ENCODE measurements at places on chromosomes 3 and 15.

GRCh38 chr3:46955801-46956259 is 20.7 kb downstream of the CCDC12 start:
- no peak for DNase-seq

DNA sequence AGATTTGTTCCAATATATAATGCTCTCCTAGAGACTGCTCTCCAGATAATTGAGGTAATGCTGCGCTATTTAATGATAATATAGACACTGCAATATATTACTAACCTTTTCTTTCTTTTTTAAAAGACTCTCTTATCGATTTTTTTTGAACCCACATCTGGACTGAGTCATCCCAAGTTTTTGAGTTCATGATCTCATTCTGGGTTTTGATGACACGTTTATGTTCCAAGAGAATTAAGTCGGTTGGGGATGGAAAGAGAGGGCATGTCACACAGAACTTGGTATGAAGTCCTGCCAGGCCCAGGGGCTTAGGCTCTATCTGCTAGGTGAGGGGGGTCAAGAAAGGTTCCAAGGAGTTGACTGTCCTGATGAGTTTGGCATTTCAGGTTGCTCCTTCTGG is 431.1 kb downstream of the MFSD1 start:
- DNase-seq: no peak

GRCh38 chr3:123153125-123154019 is 48.4 kb upstream of the SEC22A start:
- DNase-seq: no peak

DNA sequence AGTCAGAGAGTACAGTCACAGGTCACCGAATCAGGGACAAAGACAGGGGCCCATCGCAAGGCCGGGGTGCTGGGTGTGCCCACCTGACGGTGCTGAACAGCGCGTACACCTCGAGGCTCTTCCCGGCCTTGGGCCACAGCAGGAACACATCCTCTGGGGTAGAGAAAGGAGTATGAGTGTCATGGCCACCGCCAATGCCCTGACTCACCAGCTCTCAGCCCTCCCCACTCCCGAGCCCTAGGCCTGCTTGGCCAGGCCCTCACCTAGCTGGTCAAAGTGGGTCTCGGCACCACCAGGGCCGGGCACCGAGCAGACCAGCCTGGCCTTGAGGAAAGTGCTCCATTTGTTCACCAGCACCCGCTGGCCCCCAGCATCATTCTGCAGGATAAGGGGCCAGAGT is 4.2 kb downstream of the SEMA3G start:
- no peak for DNase-seq

DNA sequence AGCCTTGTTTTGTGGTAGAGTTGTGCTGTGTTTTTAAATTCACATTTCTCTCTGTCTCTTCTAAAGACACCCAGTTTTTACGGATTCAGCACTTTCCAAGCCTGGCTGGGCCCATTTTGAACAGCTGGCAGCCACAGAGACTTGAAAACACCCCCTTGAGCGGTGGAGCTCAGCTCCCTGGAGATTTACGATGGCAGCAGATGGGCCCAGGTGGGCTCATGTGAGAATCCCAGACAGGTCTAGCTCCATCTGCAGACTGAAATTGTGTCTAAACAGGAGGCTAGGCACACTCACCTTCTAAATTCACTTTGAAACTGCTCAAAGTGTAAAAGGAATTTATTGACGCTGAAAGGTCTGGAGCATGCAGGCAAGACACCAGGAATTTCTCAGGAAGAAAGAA is 232.0 kb upstream of the HES1 start:
- no peak for DNase-seq

GRCh38 chr3:178223876-178224275 is 312.4 kb upstream of the KCNMB2 start:
- DNase-seq: no peak

DNA sequence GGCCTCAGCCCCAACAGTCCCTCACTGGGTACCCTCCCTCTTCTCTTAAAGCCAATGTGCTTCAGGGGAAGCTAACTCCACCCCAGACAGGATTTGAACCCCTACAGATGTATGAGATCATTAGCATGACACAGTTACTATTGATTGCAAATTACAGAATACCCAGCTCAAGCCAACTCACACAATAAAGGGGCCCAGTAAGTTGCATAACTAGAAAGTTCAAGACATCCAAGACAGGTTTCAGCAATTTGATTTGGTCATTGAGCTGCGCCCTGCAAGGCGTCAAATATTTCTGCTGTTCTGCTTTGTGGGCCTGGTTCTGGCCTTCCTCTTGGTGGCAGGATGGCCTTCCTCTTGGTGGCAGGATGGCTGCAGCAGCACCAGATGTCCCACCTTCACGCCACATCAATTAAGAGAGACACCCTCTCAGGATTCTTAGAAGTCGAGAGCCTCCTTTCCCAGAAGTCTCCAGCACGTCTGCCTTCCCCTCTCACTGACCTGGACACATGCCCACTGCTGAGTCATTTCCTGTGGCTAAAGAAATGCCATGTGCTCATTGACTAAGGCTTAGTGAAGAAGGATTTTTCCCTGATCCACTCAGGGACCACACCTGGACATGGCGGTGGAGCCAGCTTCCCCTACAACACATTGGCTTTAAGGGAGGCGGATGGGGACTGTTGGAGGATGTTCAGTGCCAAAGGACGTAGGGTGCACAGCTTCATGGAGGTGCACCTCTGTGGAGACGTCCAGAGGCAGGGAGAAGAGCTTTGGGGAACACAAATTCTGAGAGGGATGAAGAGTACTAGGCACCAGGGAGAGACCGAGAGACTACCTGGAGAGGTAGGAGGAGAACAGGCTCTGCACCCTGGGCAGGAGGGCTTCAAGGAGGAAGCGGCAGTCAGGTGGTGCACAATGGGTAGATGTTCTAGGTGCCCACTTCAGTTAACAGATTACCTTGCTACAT is 49.1 kb downstream of the DNASE1L3 start:
- peak; percentile 94 for DNase-seq

DNA sequence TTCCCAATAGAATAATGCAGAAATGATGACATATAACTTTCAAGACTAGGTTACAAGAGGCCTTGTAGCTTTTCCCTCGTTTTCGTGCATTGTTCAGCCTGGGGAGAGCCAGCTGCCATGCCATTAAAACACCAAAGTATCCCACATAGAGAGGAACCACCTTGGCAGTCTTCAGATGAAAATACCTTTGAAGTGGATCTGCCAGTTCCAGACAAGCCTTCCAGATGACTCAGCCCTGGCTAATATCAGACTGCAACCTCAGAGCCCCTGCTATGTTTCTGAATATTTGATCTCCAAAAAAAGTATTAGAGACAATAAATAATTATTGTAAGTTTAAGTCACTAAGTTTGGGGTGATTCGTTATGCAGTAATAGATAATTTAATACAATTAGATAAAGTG is 294.3 kb upstream of the GBE1 start:
- DNase-seq: no peak

DNA sequence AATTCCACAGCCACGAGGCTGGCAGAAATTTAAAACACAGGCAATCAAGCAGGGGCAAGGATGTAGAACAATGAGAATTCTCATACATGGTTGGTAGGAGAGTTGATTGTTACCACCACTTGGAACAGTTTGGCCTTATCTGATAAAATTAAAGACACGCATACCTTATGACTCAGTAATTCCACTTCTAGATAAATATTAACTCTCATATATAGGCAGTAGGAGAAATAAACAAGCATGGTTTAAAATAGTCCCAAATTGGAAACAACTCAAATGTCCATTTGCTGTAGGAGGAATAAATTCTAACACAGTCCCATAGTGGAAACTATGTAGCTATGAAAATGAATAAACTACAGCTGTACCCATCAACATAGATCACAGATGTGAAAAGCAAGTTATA is 42.3 kb upstream of the USP3 start:
- DNase-seq: peak; percentile 68

DNA sequence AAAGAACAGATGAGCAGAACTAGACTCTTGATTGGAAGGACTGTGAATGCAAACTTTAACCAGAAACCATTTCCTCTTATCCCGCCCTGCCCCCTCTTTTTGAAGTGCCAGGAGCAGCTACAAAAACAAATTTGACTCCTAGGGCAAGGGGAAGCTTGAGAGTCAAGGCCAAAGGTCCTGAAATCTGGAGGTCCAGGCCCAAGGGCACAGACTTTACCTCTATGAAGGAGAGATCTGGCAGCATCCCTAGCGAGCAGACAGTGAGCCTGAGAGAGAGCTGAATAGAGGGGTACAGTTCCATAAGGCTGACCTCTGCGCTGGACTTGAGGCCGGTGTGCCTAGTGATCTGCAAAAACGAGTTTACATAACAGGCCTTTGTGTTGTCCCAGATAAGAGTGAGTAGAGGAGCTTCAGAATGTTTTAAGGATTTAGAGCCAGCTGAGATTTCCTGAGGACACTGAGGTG is 5.1 kb downstream of the RAB43 start:
- DNase-seq: no peak

DNA sequence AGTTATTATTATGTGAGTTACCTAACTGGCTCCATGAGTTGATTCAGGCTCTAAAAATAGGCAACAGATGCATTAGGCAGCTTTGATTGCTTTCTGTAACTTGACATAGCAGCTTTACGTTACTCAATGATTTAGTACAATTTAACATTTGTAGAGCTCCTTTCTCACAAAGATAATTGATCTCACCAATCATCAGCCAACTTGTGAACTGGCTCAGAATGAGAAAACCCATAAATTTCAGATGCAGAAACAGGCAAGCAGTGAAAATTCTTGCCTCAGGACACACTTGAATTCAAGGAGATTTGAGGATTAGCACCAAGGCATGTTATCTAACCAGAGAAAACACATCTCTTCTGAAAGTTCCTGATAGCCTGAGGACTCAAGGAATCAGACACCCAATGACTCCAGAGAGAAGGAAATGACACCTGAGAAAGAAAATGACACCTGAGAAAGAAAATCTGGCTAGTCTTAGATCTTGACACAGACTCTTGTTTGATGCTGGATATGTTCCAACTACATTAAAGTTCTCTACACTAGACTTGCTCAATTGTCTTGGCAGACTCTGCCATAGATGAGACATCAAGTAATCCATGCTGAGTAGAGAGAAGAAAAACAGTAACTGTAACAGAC is 315.1 kb upstream of the CBLB start:
- DNase-seq: no peak

DNA sequence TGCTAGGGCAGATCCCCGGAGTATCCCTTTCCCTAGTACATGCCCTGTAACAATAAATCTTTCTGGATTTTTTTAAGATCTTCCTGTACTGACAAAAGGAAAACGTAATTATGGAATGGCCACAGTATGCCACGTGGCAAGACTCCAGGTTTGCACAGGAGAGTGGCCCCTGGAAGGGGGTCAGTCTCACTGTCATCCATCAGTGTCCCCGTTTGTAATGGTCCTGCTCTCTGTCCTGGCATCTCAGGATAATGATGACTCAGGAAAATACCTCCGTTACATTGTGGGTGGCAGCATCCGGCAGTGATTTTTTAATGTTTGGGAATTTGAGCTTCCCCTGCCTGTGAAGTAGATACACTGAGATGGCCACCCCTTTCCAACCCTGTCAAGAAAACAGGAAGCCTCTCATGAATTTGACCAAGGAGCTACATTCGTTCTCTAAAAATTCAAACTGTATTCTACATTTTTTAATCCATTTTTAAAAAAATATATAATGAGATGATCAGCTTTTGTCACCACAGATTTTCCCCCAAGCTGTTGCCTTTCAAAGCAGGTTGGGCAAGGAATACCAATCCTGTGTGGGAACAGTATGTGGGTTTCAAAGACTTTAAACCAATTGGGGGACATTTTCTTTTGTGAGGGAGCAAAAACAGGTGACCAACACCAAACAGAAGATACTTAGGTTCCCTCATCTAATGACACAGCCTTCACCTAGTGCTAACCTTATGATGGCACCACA is 110.4 kb downstream of the C3orf70 start:
- DNase-seq: no peak

GRCh38 chr15:100385300-100386050 is 43.7 kb upstream of the ADAMTS17 start:
- no peak for DNase-seq

GRCh38 chr3:147737376-147737775 is 328.2 kb downstream of the ZIC1 start:
- DNase-seq: no peak

DNA sequence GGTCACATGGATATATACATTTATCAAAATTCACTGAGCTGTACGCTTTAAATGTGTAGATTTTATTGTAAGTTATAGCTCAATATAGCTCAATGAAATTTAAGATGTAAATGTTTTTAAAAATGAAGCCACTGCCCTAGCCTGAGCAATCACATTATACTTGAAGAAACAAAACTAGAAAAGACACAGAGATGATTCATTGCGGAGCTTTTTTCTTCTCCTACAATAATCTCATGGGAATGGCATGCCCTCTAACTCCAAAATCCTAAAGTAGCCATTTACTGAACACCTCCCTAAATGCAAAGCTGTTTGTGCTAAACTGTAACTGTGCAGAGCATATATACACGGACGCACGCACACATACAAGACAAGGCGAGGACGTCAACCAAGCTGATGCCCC is 84.2 kb downstream of the MYO9A start:
- DNase-seq: no peak

DNA sequence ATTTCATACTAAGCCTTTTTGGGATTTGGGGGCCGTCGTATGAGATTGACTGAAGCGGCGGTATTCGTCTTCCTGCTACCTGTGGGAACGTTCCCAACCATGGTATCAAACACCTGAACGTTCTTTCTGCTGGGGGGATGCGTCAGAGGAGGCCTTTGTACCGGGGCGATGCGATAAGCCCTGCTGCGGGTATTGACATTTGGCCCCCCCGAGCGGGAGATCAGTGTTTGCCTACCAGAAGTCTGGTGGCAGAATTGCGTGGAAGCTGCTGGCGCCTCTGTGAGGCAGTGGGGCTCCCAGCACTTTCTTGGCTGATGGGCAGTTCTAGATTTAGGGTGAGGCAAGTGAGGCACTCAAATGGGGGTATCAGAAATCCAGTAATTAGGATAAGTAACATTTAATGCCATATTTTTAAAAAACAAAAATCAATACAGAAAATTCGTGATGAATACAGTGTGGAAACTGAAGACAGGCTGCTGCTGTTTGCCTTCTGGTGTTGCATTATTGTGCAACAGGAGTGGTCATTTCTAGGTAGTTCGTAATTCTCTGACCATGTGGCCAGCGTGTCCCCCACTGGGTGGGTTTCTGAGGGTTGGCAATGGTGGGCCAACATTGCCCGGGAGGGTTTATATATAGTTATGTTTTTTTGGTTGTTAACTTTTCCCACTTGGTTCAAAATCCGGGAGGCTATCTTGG is 12.7 kb downstream of the TRPM1 start:
- DNase-seq: no peak

- peak; percentile 43 for DNase-seq
These were observed 22.0 kb downstream of the TMPRSS7 start for GRCh38 chr3:112056451-112056929.

Data from RCC 7860 (cell line).